ENCODE measurements at places on chromosomes 4 and X. TPM values are rescaled to one million over a fixed set of nuclear protein-coding genes. Genes with fewer than 3 reads are reported as not detected.

Gene CYSLTR1
- total RNA-seq: 24.9 TPM

DNA sequence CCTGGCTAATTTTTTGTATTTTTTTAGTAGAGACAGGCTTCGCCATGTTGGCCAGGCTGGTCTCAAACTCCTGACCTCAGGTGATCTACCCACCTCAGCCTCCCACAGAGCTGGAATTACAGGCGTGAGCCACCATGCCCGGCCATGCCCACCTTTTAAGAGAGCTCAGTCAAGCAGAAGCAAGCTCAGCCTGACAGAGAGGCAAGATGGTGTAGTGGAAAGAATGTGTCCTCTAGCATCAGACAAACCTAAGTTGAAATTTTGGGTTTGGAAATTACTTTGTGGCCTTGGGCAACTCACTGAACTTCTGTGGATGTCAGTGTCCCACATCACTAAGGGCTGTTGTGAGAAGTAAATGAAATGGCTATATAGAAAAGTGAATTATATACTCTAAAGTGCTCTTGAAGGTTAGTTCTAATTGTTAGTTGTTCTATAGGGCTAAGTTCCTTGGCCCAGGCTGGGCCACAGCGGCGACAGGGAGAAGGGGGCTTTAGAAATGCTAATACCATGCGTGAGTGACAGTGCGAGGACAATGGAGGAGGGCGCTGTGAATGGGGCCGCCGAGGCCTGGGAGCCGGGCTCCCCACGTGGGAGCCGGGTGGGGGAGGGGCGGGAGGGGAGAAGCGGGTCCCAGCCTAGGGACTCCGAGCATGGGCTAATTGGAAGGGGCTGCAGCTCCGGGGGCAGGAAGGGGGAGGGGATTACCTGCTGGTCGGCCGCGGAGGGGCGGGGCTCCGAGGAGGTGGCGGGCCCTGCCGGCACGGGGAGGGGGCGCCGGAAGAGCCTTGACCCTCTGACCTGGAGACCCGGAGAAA is 15.6 kb downstream of the PJA1 start:
- no peaks in the 10 kb centered on the region for H3K36me3 ChIP-seq
- H3K4me3 ChIP-seq: no peak overlapping the region
- H3K27ac ChIP-seq: no peak overlapping the region
- DNase-seq: no peak

GRCh38 chrX:39398963-39399261 is 597.7 kb downstream of the MID1IP1 start:
- no peak for DNase-seq
- no peaks in the 10 kb centered on the region for H3K4me1 ChIP-seq
- no peak overlapping the region for H3K4me3 ChIP-seq
- no peak overlapping the region for H3K27ac ChIP-seq
- no peaks in the 10 kb centered on the region for H3K27me3 ChIP-seq

- DNase-seq: no peak
- H3K4me1 ChIP-seq: no peaks in the 10 kb centered on the region
- no peak overlapping the region for H3K4me3 ChIP-seq
- H3K36me3 ChIP-seq: no peaks in the 10 kb centered on the region
- H3K27ac ChIP-seq: no peak overlapping the region
These were observed 220.2 kb downstream of the SOWAHB start for GRCh38 chr4:76677571-76678326.

- no peaks in the 10 kb centered on the region for H3K27me3 ChIP-seq
- no peak overlapping the region for H3K4me3 ChIP-seq
- no peaks in the 10 kb centered on the region for H3K36me3 ChIP-seq
- no peak overlapping the region for H3K27ac ChIP-seq
- no peaks in the 10 kb centered on the region for H3K4me1 ChIP-seq
These were observed 448.6 kb downstream of the PCDH18 start for GRCh38 chr4:137083571-137084135.

All from naive thymus-derived CD4-positive, alpha-beta T cell (primary cell).